ENCODE measurements at places on chromosomes 7 and 10. TPM values are rescaled to one million over a fixed set of nuclear protein-coding genes. Genes with fewer than 3 reads are reported as not detected.

- no peak for DNase-seq
Measured at GRCh38 chr7:27071622-27072390, 24.0 kb downstream of the HOXA1 start.

DNA sequence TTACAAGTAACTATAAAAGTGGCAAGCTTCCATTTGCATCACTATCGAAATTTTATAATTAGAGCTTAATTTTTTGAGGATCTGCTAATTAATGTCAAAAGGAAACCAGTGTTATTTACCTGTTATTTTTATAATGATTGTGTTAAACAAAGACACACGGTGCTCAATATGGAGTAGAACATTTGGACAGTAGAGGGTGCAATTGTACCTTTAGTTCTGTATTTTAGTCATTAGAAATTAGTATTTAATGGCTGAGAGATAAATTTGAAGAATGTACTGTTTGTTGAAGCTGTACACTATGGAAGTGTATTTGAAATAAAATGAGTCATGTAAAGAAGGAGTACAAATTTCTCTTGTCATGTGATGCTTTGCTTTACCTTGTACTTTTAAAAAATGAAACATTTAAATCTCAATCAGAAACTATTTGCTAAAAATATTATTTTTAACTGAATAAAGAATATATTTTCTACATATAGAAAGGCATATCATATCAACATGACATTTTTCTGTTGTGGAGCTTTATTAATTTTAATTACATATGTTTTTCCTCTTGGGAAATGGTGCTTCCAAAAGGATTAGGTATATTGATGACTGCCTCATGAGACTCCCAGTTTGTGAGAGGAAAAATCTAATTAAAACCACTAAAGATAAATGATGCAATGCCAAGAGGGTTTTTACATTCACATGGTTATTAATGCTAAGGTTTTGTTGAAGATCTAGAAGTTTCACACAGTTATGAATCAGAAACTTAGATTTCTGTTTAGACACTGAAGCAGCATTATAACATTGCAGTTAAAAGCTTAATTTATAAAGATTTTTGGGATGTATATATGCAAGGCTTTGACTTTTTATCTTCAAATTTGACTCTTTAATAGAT lies 10.4 kb upstream of the PRKG1 start:
- DNase-seq = no peak

DNA sequence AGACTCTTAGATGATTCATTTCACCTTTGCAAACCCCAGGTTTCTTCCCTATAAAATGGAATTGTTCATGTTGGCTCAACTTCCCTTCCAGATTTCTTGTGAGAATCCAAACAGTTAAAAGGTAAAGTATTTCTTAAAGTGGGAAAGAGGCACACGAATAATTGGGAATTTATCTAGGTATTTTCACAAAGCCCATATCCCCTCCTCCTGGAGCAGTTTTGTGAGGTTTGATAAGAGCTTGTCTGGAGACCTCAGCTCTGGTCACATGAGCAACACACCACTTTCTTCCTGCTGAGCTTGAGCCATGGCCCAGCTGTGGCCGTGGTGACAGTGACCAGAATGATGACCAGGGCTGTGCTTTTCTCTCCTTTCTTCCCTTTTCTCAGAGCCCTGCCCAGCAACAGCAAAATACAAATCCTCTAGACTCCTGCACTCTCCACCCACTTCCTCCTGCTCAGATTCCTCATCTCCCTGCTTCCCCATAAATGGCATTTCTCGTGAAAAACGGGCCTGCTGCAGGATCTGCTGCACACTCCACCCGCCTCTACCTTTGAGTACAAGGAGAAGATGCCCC lies 87.7 kb downstream of the PIK3CG start:
- no peak for DNase-seq

- no peak for DNase-seq
Measured at GRCh38 chr7:23100697-23101096, 4.9 kb upstream of the KLHL7 start.

Gene ADAM8
- 53.9 TPM for total RNA-seq

Gene IFIT1B
- total RNA-seq = not detected

Gene COBL
- total RNA-seq = 27.7 TPM

Gene BMPR1A
- 44.9 TPM for total RNA-seq
